ENCODE measurements at places on chromosomes 4 and X.

DNA sequence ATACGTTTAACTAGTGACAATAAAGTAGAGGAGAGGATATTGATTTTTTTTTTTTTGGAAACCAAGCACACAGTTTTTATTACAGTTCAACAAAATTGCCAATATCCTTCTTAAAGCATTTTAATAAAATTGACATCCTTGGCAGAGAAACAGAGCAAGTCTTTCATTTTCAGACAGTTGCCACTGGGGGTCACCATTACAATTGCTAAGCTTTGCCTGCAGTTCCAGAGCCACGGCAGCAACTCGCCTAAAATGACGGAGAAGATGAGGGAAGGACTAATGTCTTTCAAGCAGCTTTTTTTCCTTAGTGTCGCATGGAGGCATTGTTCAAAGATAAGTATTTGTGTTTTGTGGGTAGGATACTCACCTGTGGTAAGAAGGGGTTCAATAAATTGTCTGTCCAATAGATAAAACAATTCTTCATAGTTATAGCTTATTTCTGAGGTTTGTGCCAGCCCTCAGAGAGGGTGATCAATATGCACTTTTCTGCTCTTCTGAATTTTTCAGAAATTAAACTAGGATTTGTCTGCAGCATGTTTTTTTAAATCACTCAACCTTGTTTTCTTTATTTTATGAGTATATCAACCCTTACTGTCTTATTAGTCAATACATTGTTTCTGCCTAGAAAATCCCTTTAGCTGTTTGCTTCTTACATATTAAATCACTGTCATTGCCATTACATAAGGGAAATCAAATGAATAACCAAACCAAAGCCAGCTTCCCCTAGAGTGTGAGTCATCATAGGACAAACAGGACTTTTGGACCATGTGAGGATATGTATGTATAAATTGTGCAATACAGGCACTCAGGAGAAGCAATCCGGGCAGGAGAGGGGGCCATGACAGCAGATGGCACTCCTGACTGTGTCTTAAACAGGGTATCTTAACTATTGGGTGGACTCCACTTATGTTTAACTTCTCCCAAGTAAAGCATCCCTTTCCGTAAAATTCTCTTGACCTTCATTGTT, 508.1 kb upstream of the ARX start:
- peak; percentile 45 for DNase-seq

DNA sequence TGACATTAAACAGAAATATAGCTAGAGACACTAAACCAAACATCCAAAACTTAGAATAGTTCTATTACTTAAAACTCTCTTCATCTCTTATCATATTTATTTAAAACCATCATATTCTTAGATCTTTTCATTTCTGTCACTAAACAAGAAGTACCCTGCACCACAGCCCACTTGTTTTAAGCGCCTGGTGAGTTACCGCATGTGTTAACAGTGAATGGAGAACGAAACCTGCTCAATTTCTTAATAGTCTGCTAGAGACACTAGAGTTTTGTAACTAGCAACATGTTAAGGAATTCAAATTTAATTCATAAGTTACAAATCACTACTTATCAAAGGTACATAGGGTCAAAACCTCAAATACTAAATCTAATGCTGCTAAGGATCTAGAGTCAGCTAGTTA, 111.5 kb downstream of the FBXW7 start:
- no peak for DNase-seq

DNA sequence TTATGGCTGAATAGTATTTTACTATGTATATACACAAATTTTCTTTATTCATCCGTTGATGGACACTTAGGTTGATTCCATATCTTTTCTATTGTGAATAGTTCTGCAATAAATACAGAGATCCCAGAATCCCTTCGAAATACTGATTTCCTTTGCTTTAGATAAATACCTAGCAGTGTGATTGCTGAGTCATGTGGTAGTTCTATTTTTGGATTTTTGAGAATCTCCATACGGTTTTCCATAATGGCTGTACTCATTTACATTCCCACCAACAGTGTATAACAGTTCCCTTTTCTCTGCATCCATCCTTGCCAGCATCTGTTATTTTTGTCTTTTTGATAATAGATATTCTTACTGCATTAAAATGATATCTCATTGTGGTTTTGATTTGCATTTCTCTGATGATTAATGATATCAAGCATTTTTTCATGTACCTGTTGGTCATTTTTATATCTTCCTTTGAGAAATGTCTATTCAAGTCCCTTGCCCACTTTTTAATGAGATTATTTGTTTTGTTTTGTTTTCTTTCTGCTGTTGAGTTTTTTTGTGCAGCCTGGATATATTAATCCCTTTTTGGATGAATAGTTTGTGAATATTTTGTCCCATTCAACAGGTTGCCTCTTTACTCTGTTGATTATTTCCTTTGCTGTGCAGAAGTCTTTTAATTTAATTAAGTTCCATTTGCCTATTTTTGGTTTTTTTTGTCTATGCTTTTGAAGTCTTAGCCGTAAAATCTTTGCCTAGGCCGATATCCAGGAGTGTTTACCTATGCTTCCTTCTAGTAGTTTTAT, 466.7 kb upstream of the TENM3 start:
- no peak for DNase-seq

DNA sequence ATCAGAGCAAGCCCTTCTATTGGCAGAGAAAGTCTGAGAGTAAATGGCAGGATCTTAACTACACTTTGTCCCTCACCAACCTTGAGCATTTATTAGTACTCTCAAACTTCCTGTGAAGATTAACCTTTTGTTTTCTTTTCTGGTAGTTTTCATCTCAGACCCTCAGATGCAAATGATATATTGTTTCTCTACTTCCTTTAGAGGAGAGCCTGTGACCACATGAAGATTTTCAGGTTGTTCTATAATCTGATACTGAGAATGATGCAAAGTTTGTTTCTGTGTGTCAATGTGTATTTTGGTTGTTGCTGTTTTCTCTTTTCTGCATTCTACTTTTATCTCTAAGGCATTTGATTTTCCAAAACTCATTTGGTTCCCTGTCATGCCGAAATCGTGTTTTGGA, 165.8 kb upstream of the CYSLTR1 start:
- no peak for DNase-seq

- DNase-seq = no peak
These were observed 85.4 kb downstream of the FRMPD4 start for GRCh38 chrX:12223650-12224049.

DNA sequence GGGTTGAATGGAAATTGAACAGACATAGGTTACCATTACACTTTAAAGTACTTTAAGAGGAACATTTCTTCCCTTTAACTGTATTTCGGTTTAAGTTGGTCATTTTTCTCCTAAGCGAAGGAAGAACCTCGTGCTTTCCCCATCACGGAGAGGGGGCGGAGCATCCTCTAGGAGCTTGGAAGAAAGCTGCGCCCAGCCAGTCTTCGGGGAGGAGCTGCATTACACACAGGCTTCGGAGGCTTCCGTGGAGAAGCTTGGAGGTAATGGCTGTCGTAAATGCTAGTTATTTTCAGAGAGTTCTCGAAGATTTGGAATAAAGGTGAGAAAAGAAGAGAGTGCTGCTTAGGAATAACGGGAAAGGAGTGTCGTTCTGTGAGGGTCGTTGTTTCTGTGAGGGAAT, at the start of gene PWWP3B:
PWWP3B (plus strand) TSS at position 199 of the 400 bp plus-strand sequence. CDS start 37,128 bp downstream, outside the sequence.
- peak; percentile 22 for DNase-seq

DNA sequence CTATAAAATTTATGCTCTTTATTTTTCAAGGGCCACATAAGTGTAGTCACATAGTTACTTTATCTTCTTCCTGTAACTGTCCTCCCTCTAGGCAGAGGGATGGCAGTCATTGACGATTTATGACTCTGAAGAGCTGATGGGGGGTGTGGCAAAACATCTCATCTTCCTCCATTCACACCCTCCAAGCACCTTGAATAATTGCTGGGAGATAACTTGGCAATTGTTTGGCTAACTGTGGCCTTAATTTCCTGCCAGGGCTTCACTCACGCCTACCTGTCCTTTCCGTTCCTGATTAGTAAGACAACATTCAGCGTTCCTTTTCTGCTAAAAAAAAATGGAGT, 329.2 kb downstream of the ARHGAP10 start:
- DNase-seq = no peak

GRCh38 chr4:185700630-185701029, 111.4 kb downstream of the SORBS2 start:
- peak; percentile 59 for DNase-seq

- DNase-seq = peak; percentile 55
These were observed 319.0 kb downstream of the STK32B start for GRCh38 chr4:5370286-5370685.

- no peak for DNase-seq
These were observed 24.1 kb downstream of the CSF2RA start for GRCh38 chrX:1292575-1293290.

- DNase-seq = no peak
These were observed 82.2 kb downstream of the APBB2 start for GRCh38 chr4:41132055-41132683.

DNA sequence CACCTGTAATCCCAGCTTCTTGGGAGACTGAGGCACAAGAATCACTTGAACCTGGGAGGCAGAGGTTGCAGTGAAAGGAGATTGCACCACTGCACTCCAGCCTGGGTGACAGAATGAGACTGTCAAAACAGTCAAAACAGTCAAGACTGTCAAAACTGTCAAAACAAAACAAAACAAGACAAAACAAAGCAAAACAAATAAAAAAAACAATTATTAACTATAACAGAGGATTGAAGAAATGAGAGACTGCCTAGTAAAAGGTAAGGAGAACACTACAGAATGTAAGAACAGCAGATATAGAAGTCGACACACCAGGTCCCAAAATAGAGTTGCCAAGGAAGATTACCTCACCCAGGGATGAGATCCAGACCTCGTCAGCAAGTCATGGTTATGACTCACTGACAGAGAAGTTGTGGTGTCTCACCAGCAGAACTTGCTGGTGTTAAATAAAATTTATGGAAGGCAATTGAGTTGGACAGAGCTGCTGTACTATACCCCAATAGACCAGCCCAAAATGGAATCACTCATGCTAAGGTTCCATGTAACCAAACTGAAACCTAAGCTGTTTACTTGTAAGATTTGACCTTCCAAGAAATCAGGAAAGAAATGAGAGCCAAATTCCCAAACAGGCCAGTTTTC, 32.1 kb upstream of the GK start:
- DNase-seq = peak; percentile 83

- DNase-seq = no peak
These were observed 20.2 kb upstream of the CCKAR start for GRCh38 chr4:26510334-26510964.

DNA sequence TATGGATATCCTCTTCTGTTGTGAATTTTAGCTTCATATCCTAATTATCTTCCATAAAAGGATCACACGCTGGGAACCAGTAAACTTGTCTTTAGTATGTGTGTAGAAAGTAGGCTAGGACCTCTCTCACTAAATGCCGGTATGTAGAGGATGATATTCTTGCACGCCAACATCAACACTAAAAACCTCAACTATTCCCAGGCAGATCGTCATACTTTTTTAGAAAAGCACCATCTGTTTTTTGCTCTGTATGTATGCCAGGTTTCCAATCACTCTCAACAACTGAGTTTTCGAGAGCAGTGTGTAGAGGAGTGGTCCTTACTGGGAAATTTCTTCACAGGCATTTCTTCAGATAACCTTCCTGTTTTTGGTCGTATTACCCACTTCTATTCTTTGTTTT, 283.6 kb downstream of the GALNTL6 start:
- peak; percentile 41 for DNase-seq

DNA sequence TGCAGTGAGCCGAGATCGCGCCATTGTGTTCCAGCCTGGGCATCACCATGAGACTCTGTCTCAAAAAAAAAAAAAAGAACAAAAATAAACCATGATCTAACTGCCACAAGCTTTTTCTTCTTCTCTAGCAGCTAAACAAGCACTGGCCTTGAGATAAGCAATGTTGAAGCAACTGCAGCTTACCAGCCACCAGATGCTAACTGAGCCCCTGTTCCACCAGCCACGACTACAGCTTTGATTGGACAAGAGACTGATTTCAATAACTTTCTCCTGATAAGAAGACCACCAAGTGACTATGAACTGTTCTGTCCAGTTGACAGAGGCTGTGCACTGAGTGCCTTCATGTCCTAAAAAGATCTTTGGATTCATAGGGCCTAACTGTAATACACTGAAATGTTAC, 58.5 kb downstream of the DCTD start:
- no peak for DNase-seq

- DNase-seq = no peak
These were observed 44.4 kb downstream of the UGT2A3 start for GRCh38 chr4:68907245-68907644.

DNA sequence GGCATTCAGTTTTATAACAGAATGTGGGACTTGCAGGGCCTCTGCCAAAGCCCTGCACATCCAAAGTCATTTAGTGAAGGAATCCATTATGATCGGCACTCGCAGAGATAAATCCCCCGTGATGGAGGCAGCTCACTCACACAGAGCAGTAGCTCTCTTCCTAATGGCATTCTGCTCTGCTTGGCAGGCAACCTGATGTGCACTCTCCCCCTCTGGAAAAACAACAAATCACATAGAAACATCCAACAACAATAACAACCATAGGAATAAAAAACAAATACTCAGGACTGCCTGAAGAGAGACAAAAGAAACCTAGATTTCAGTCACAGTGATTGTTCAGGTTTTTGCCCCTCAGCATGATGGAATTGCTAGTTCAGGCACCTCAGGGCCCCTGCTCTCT, 59.7 kb downstream of the NAA11 start:
- no peak for DNase-seq

DNA sequence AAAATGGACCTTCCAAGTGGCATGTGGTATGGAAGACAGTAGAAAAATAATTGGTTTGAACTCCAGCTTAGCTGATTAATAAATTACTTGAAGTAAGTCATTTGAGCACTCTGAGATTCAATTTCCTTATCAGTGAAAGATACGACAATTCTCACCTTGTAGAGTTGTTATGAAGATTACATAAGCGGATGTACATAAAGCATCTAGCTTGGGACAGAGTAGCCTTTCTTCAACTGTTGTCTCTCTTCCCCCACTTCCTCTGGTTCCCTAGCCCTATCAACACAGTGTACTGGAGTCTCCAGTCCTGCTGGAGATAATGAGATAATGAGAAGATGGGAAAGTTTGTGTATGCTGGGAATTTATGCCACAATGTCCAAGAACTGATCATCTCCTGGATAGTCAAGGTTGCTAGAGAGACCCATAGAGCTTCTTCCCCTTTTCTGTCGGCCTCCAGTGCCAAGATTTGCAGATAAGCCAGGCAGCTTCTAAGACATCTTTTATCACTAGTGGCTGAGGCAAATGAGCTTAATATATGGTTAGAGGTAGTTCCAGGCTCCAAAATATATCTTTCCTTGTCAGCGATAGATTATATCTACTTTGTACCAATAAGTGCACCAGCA, 33.9 kb downstream of the VSIG4 start:
- no peak for DNase-seq

DNA sequence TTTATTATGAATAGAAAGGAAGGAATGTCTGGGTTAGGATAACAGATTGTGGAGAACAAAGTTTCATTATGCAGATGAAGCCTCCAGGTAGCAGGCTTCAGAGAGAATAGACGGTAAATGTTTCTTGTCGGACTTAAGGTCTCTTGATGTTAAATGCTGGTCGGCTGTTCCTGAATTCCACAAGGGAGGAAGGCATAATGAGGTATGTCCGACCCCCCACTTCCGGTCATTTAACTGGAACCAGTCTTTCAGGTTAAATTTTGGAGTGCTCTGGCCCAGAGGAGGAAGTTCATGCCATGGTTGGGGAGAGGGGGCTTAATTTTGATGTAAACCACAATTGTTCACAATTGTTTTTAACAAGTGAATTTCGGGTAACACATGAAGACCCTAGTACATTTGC, 158.1 kb upstream of the VCX3A start:
- no peak for DNase-seq
